Left ventricle myocardium superior (tissue), 1 donor: ENCODE measurements at places on chromosomes 12 and 14. TPM values are rescaled to one million over a fixed set of nuclear protein-coding genes. Genes with fewer than 3 reads are reported as not detected.

Gene ASB2
- total RNA-seq: 268 TPM

Gene DIO3
- total RNA-seq: 0.15 TPM

Gene CBX5
- 48.0 TPM for total RNA-seq

Gene LRP1-AS
- total RNA-seq: not detected

Gene MYO1H
- total RNA-seq: 0.52 TPM

Gene ACVRL1
- total RNA-seq: 31.7 TPM
